HCT116 (cell line): ENCODE measurements at places on chromosomes 2 and 18. TPM values are rescaled to one million over a fixed set of nuclear protein-coding genes. Genes with fewer than 3 reads are reported as not detected.

CDCA7 gene
- total RNA-seq = 57.9 TPM

HES6 gene
- total RNA-seq = 47.8 TPM

ZNG1B gene
- total RNA-seq = 39.9 TPM

LRRC30 gene
- not detected for total RNA-seq

CFAP221 gene
- 0.96 TPM for total RNA-seq

DSC1 gene
- not detected for total RNA-seq

REG3A gene
- not detected for total RNA-seq

SERPINB10 gene
- total RNA-seq = not detected

RFTN2 gene
- total RNA-seq = not detected

ANKRD30B gene
- not detected for total RNA-seq

DNA sequence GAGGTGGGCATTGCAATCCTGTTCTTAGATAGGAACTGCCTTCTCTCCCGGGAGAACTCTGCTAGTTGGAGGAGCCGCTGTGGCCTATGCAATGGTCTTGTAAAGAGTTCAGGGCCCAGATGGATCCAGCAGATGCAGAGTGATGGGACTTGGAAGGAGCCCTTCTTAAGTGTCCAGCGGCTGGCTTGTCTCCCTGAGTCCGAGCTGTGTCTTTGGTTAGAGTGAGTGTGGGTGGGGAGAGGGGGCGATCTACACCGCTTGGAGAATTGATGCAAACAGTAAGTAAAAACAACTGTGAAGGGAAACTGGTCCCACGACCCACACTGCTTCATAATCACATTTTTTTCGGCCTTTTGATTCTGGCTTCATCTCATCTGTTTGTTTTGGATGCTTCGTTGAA is 89.8 kb upstream of the CYRIA start:
- no peak for DNase-seq

GRCh38 chr2:134259571-134259970 is 5.7 kb downstream of the MGAT5 start:
- no peak for DNase-seq

- DNase-seq = no peak
Observed at GRCh38 chr18:318791-319291, 51.0 kb upstream of the THOC1 start.

DNA sequence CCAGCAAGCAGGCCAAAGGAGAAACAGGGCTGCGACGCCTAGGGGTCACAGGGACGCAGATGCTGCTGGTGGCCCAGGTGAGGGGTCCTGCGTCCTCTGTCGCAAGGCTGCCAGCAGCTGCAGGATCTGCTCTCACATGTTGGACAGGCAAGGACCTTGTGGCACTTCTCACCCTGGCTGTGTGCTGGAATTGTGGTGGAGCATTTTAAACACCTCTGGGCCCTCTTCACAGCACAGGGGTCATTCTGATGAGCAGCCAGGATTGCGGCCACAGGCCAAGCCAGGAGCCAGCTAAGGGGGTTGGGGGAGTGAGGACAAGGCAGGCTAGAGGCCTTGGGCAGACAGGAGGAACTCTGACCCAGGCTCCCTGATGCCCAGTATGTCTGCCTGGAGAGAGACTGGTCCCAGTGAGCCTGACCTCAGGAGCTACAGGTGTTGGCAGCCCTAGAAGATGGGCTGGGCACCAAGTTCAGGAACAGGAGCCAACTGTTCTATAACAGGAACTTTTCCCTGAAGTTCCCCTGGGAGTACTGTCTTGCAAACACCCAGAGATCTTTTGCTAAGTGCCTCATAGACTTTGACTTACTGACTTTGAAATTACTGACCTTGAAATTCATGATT is 40.2 kb downstream of the EFR3B start:
- no peak for DNase-seq

DNA sequence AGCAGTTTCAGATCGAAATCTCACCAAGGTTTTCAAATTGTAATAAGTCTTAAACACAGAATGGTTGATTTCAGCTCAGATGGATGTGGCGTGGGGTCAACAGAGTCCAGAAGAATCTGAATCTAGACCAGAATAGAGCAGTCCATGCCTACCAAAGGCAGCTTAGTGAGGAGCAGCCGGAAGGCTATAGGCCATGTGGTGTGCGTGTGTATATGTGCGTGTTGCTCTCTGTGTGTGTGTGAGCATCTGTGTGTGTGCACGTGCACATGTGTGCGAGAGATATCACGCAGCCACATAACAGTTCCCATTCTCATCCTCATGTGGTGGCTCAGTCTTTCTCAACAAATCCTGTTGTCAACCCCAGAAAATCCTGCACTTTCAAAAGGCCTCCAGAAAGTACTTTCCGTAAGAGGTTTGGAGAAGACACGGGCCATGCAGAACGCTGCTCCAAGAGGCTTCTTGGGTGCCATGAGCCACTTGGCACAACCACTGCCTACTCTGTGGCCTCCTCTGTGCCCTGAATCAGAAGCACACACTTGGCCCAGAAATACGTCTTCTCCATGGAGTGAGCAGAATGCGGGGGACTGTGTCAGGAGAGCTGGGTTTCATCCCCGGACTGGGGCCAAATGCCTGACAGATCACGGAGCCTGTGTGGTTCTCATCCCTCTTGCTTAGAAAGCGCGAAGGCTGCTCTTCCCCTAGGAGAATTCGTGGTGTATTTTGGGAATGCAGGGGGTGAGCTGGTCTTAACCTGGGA is 67.3 kb downstream of the ACKR3 start:
- no peak for DNase-seq

DNA sequence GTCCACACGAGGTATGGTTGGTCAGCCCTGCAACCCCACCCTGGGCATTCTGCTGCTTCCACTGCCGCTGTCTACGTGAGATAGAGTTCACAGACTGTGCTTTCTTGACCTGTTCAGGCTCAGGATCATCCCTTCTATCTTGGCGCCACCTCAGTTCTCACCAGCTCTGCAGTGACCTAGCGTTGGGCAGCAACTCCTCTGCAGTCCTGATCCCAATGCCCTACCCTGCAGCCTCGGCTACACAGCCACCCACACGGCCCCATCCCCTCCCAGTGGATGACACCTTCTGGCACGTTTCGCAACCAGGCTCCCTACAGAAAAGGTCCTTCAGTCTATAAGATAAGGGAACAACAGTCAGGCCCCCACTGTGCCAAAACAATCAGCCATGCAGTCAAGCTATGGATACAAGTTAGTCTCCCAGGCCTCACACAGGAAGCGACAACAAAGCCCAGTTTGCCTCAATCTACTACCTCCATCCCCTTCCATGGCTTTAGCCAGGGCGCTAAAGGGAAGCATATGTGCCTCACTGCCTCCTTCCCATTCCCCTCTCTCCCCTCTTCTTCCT is 317.9 kb upstream of the PKDCC start:
- DNase-seq = no peak

DNA sequence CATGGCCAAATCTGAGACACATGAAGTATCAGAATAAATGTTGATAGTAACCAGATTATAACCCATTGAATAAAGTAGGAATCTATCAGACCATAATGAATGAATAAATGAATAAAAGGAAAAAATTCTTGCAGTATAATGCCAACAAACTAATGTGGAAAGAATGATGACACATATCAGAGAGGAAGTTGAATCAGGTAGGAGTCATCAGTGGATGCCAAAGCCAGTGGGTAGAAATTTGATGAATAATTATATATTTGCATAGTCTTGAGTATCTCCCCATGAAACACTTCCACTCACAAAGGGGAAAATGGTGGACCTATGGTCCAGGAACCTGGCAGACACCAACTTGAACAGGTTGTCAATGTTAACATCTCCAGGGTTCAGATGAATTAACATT is 68.6 kb downstream of the GALNT3 start:
- DNase-seq = no peak

DNA sequence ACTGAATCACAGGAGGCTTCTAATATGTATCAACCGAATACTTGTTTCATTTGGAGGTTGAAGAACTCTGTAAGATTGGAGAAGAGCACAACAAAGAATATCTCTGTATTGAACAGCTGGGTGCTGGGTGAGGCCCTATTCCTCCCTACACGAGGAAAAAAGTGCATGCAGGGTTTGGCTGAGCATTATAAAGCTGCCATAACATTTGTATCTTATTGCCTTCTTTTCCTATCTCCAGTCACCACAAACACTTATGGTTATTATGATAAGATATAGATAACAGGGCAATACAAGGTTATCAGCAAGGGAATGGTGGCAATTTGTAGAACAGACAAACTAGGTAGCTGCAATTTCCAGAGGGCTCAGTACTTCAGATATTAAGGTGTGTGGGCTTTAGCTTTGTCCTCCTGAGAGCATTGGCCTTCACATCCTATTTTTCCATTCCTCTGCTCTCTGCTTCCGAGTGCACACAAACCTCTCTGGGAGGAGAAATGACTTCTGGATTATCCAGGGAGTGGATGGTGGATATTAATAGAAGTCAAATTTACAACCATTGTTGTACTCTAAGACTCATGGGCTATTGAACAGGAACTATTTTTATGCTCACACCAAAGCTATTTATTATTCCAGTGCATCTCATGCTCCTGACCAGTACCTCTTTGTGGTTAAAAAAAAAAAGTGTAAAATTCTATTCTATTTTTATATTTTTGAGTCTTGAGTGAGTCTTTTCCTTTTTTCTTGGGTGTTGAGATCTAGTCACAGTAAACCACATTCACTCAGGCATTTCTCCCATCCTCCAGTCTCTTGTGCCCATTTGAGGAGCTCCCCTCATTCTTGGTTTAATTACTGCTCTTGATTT is 248.4 kb downstream of the ETAA1 start:
- no peak for DNase-seq

DNA sequence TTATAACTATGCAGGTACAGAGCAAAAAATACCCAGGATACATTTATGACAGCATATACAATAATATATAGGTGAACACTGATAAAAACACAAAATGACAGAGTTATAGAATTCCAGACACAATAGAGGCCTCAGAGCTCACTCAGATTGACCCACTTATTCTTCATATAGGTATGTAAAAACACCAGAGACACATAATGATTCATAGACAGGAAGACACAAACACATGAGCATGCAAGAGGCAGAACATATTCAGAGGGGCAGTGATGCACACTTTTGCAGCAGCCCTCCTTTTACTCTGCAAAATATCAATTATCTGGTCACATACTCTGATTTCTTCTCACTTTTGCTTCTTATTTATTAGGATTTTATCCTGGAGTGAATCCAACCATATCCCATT is 633.3 kb upstream of the ACVR2A start:
- no peak for DNase-seq

GRCh38 chr18:48814490-48815178 is 136.1 kb downstream of the SMAD7 start:
- no peak for DNase-seq

DNA sequence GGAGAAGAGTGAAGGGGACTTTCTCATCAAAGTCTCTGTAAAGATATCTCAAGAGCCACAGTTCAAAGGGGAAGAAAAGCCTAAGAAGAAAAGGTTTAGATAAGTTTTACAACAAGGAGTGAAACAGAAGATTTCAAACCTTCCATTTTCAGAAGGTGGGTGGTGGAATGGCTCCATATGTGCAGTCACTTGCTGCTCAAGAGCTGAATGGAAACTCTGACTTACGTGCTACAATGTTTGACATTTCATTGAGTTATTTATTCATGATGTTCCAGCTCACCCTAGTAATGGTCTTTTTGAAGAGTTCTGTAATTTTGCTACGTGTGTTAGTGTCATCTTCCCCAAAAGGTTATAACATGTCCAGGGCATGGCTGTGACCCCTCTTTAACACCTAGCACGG is 21.7 kb downstream of the LCT start:
- DNase-seq = no peak

GRCh38 chr18:49588171-49588570 is 26.3 kb downstream of the LIPG start:
- DNase-seq = no peak

DNA sequence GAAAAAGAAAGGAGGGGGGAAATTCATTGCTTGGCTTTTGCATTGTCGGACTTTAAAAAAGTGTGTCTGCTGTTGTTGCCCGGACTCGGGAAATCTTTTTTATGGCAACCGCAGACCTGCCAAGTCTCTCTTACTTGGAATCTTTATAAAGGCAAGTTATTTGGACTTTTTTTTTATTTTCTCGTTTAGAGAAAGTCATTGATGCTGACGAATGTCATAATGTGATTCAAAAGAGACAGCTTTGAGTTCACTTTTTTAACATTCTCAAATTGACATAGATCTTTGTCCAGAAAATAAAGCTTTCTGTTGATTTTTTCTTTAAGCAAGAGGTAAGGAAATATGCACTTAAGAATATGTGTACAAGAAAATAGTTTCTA is 651 bp upstream of the ZNF521 start:
- DNase-seq = no peak

GRCh38 chr2:190887089-190887488 is 6.5 kb downstream of the GLS start:
- no peak for DNase-seq

DNA sequence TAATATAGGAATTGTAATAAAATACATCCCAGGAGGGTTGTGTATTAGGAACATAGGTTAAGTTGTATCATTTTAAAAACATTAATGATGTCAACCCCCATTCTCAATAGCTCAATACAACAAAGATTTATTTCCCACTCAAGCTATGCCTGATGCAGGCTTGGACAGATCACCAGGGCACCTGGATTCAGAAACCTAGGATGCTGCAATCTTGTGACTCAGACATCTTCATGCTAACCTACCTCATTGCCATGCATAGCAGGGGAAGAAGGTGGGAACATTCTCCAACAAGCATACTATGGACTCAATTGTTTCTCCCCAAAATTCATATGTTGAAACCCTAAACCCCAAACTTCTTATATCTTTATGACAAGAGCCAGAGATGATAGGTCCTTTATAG is 244.2 kb downstream of the CD226 start:
- no peak for DNase-seq

DNA sequence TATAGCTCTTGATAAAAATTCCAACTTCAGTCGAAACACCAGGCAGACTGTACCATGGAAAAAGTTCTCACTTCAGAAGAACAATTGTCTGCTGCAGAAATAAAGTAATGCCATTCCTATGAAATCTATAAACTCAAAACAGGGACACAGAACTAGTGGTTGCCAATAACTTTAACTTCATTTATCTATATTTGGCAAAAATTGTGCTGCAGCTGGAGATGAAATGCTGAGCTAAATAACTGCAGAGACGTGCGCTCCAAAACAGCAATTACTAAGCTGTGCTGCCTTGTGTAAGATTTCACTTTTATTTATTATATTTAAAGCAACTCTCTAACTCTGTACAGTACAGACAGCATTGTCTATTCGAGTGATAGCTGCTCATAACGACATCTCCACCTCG is 540.1 kb upstream of the ID2 start:
- DNase-seq = no peak

GRCh38 chr18:9421901-9422327 is 53.4 kb upstream of the RALBP1 start:
- no peak for DNase-seq

DNA sequence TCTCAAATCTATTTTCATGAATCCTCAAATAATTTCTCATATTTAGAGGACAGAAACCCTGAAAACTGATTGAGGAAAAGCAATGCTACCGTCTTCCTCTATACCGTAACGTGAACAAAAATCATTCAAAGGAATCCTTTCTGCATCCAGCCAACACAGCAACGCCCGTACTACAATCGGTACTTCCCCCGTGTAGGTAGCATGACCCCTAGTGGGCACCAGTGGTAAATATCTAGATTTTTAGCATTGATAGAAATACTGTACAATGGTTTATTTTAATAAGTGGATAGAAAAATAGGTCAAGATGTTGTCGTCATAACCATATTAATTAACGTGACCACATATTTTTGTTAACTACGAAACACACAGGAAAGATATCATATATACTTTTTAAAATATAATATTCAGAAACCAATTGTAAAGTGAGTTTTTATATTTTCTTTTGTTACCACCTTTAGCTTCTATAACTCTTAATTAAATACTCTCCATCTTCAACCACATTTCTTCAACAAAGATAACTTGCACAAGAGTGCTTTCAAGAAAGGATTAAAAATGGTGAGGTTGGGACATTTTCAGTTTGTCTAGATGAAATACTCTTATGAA is 194.1 kb downstream of the SS18 start:
- DNase-seq = peak; percentile 32
